ENCODE measurements at places on chromosomes 7 and 10.

DNA sequence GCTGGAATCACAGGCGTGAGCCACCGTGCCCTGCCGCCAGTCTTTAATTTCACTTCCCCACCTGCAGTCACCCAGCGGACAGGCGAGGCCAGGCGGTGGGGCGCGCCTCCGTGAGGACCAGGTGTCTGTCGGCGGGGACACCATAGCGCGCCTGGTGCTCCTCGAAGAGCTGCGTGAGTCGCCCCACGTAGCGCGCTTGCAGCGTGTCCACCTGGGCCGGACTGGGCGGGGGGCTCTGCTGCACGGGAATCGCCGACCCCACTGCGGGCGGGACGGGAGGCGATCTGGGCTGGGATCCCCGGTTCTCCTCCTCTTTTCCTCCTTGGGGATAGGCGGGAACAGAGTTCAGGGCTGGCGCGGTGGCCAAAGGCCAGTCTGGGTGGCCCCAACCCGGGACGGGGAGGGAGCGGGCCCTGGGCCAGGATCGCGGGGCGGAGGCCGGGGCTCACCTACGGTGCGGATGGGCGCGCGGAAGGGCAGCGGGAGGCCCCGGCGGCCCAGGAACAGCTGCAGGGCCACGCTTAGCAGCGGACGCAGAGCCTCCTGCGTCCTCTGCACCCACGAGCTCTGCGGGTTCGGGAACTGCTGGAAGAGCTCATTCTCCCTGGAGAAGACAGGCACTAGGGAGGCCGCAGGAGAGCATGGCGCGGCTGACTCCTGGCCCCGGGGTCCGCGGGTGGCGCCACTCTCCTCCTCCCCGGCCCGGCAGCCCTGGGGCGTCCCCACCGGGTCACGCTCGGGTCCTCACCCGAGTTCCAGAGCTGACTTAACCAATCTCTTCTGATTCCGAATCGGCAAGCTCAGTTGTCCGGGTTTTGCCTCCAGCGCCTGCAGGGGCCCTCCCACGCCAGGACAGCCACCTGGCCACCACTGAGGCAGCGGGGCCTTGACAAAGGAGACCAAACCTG is 1.1 kb upstream of the MOGAT3 start:
- no peak for DNase-seq

DNA sequence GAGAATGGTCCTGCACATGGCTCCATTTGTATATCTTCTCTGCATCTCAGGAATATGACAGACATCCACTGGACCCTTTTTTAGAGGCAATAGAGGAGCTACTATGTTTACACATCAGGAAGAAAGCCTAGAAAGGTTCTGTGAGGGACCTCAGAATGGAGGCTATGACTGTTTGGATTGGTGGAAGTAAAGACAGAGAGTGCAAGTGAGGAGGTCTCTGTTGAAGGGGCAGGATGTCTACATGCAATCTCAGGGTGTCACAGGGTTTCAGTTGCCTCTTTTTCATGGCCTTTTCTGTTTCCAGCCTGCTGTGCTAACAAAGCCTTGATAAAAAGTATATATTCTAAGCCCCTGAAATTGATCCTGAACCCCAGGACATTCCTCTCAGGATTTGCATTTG is 9.7 kb upstream of the GIMAP6 start:
- DNase-seq: no peak

DNA sequence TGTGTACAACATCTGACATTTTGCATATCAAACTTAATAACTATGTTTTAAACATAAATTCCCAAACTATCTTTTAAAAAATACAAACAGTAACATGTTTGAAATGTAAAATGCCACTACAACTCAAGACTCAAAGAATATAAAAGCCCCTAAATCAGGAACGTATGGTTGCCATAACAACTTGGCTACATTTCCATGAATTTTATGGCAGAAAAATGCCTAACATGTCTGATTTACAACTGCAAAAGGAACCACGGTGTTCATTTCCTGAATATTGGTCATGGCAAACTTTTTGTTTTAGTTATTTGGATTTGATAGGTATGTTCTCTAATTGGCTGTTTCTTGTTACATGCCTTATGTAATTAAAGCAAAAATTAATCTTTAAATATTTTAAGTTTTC is 2.0 kb downstream of the SOSTDC1 start:
- no peak for DNase-seq

GRCh38 chr10:127715249-127715648 is 21.7 kb upstream of the FOXI2 start:
- no peak for DNase-seq

DNA sequence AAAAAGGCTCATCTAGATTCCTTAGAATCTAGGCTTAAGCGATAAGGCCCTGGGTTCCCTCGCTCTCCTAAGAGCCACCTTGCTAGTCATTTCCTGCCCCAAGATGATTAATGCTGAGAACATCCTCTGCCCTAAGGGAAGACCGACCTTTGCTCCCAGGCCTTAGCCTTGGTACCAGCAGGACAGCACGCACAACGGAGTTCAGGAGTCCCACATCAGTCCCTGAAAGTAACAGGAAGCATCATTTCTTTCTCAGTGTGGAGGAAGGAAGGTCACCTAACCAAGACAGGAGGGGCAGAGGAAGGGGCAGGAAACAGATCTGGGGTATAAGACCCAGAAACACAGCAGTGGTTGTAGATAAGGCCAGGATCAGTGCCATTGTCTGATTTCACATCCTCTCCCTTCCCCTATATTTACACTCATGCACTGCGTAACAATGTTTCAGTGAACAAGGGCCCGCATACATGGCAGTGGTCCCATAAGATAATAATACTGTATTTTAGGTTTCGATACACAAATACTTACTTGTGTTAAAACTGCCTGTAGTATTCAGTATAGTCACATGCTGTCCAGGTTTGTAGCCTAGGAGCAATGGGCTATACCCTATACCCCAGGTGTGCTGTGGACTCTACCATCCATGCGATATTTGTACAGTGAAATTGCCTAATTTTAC is 8.1 kb upstream of the FAM107B start:
- no peak for DNase-seq

GRCh38 chr10:115093286-115093775 is at the start of gene ATRNL1:
Gene ATRNL1 (plus strand): TSS chr10:115093365. CDS start chr10:115093751, 386 bp downstream.
- DNase-seq: no peak

GRCh38 chr7:55975988-55976633 is 11.7 kb downstream of the NIPSNAP2 start:
- DNase-seq: no peak

Data from HAP-1 (cell line).